NCI-H1417 treated with DMSO at 0.1 percent for 48 hours (cell line): ENCODE measurements at places on chromosomes 3 and 15.

DNA sequence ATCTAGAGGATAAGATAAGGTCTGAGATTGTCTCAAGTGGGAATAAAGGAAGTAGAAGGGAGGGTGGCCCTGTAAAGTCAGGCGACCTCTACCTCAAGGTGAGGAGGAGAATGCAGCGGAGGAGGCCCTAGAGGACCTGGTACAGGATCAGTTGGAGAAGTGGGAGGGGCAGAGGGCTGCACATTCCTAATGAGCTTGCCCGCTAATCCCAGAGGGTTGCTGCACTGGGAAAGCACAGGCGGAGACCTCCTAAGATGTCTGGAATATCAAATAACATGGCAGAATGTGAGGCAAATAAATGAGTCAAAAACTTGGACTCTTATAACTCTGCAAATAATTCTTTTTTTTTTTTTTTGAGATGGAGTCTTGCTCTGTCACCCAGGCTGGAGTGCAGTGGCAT is 30.2 kb upstream of the VPS8 start:
- no peak for DNase-seq

- no peak for DNase-seq
Observed at GRCh38 chr3:108292450-108292849, 3.9 kb upstream of the HHLA2 start.

DNA sequence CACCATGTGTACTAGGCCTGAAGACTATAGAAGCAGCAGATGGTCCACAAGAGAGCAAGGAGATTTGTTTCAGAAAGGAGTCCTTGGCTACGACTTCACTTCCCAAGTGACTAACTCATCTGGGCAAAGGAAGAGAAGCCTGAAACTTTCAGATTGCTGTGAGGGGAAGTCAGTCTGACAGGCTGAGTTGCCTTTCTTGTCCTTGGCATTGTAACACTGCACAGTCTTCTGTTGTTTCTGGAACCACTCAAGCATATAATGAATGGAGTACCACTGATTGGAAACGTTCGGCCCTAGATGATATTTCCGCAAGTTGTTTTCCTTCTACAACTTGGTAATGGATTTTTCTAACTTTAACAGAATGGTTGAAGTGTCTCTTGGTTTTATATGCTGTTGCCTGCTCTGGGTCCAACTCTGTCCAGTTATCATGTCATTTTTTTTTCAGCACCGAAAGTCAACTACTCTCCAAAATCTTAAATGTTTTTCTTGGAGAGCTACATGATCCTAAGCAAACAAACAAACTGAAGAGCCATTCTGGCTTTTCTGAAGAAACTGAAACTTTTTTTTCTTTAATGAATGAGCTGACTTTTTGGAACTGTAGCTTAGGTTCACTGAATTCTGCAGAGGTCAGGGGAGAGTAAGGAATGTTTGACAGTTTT is 685.7 kb downstream of the MECOM start:
- no peak for DNase-seq

GRCh38 chr3:186746008-186746407 is 28.8 kb downstream of the KNG1 start:
- no peak for DNase-seq

- no peak for DNase-seq
Observed at GRCh38 chr3:184713040-184713355, 1.1 kb upstream of the MAGEF1 start.

DNA sequence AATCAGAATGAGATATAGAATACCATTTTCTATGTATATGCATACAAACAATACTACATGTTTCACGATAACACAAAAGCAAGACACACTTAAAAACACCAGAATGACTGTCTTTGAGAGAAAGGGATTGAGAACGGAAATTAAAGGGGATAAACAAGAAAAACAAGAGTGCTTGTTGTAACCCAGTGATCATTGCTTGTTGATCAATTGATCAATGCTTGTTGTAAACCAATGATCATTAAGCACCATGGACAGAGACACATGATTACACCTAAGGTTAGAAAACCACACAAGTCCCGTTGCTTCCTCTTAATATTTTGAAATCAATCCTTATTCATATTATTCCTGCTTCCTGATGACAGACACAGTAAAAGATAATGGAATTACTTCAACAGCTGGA is 1.1 kb upstream of the OR4F15 start:
- no peak for DNase-seq

GRCh38 chr15:69997813-69998212 is 99.9 kb downstream of the TLE3 start:
- DNase-seq: no peak
